ENCODE measurements at places on chromosomes 2 and 18.

DNA sequence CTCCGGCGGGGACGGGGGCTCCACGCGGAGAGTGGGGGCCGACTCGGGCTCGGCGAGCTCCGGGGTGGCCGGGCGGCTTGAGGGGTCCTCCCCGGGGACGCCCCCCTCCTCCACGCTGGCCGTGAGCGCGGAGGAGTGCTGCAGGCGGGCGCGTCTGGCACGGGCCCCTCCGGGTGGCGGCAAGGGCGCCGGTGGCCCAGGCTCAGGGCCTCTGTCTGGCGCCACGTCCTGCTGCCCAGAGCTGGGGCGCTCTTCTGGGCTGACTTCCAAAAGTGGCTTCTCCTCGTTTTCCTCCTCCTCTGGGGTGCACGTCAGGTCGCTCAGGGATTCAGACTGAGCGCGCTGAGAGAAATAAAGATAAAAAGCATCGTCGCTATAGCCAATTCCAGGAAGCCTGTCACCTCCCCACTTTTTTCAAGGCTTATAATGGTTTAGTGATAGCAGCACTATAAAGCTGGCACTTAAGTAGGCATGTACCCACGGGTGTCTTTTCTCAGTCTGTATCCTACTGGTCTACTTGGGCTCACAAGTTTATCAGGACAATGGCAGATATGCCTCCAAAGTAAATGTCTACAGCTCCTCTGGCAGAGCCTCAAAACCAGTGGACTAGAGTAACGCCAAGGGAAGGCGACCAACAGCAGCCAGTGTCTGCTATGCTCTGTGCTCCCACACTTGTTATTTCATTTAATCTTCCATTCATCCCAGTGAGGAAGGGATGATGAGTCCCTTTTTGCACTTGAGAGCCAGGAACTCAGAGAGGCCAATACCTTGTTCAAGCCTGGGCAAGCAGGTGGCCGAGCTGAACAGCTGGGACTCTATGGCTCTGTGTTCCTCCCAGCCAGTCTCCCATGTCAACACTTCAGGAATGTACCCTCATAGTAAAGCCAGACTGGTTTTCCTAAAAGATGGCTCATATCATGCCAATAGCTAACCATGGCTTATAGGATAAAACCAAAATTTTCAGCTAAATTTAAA, 92.6 kb upstream of the MGAT4A start:
- DNase-seq: no peak

DNA sequence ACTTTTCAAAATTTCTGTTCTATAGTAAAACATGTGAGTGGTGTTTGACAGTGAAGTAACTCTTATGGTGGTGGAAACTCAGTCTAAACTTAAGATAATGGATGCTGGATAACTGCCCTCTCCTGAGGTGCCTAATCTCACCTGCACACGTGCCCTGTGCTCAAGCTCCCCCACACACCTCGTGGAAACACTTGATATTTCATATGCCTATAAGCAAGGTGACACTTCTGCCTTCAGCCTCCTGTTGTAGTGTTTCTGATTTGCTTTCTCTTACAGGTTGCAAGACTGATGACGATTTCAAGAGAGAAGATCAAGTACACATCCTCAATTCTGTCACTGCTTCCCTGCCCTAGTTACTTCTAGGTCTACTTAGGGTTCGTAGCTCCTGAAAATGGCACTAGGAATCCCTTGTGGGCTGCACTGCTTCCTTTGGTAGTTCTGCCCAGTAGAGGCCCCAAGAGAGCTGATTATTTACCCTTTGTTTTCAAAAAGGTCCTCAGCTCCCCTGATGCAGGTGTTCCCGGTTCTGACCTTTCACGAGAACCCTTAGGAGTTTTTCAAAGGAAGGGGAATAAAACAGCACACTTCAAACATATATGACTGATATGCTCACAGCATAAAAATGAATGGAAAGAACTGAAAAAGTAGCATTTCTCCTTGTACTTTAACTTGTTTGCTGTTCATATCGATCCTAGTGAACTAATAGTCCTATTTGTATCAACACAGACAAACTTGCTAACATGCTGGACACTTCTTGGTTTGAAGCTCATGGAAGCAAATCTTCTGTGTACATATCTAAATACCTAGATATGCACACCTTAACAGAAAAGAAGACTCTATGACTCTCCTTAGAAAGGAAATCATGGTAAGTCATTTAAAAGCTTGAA, 6.7 kb downstream of the CAVIN2 start:
- DNase-seq: no peak

DNA sequence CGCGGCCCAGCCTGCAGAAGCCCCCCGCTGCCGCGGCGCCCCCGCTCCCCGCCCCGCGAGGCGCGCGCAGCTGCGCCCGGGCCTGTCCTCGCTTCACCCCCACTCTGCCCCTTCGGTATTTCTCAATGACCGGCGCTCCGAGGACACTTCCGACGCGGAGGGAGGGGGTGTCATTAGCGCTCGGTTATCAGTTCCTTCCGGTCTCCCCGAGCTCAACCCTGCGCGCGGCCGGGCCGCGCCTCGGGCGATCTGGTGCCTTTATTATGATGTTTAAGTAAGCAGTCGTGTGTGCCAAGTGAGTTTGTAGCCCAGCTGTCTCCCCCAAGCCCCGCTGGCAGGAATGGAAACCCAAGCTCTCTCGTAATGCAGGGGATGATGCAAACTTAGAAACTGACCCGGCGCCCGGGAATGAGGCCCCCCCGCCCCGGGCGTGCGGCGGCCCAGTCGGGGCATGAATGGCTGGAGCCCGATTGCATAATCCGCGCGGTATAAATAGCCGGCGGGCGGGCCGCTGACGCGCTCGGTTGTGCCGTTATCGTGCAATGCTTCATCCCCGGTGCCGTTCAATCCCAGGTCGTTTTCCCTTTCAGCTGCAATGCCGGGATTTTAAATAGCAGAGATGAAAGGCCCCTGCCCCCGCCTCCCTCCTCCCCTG, 3.9 kb upstream of the SPRED2 start:
- peak; percentile 67 for DNase-seq

DNA sequence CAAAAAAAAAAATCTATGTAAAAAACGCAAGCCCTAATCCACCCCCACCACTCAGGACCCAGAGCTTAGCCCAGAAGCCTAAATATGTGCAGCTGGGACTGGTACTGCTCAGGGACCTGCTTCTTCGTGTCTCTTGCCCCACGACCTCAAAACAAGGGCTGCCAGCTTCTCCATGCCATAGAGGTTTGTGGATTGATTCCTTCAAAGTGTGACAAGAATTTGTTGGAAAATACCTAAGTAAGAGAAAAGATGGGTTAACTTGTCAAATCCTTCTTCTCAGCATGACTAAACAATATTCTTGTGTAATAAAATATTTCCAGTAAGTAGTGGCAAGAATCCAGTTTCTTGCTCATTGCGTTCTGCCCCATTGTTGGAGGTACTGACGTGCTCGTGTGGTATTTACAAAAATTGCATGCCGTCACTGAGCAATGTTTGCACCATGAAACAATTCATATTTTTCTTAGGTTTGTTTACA, 825 bp upstream of the SCYGR1 start:
- DNase-seq: no peak

DNA sequence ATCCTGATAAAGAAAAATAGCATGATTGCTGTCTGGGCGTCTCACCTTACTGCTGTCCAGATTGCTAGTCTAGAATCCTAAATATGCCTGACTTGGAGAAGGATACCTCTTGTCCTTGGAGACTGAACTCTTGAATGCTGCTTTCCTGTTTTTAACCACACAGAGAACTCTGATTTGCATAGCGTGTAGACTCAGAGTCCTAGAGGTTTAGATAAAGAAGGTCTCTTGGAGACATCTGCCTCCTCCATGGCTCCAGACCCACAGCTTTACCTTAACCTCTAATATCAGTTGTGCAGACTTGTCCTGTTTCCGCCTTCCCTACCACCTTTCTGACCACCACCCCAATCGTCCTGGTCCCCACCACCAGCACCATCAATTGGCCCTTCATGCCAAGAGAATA, 292.6 kb upstream of the CYRIA start:
- DNase-seq: no peak

GRCh38 chr18:14936313-14936712, 188.3 kb downstream of the ANKRD30B start:
- no peak for DNase-seq

- DNase-seq: no peak
These were observed 46.4 kb upstream of the INHBB start for GRCh38 chr2:120299561-120299960.

DNA sequence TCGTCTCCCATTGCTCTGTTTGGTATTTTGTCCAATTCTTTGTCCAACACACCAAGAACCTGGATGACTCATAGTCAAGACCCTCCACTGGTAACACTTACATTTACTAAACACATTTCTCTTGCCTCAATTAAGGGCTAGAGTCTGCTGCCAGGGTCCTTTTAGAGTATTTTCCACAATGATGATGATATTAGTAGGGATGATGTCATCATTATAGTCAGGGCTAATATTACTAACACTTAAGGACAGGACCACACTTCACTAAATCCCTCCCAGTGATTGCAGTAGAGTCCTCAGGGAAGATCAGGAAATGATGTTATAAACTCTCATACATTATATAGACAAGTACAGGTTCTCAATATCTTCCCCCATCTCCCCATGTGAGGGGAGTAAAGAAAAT, 13.6 kb upstream of the SS18 start:
- DNase-seq: no peak

DNA sequence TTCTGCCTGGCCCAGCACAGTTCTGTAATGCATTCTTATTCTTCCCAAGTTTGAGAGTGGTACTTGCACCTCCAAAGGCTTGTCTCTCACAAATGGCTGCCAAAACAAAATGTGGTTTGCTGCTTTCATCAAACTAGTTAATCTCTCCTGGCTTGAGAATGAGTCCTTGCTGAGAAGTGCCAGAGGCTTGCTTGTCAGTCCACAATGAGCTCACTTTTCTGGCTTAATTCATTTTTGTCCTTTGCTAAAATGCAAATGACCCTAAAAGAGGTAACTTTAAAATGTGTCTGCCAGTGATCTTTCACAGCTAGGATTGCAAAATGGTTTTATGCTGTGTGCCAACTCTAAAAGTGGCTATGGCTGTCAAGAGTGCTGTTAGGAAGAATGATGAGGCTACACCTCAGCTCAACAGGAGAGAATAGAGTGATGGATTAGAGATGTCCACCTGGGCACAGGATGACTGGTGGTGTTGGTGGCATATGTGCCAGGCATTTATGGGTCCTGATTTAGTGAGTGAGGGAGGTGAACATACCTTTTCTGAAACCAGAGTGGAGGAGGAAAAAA, 291.2 kb upstream of the HNMT start:
- DNase-seq: no peak

GRCh38 chr2:237254911-237255578, 158.9 kb downstream of the COL6A3 start:
- DNase-seq: peak; percentile 55

- DNase-seq: no peak
These were observed 3.6 kb upstream of the SMARCAL1 start for GRCh38 chr2:216408426-216409290.

DNA sequence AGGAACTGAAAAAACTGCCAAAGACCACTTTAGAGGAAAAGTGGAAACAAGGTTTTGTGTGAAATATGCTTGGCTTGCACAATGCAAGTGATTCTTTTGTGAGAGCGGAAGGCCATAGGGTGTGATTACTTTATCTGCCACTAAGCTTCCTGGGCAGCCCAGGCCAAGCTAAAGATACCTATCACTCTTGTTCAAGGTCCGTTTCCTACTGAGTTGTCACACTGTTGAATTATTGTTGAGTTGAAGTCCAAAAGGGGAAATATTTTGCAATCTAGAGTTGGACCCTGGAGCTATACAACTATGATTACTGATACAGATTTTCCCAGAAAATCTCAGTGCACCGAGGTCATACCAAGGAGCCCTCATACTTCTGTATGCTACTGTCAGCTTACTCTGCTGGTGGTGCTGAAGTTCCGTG, 72.7 kb upstream of the CTAGE1 start:
- no peak for DNase-seq

DNA sequence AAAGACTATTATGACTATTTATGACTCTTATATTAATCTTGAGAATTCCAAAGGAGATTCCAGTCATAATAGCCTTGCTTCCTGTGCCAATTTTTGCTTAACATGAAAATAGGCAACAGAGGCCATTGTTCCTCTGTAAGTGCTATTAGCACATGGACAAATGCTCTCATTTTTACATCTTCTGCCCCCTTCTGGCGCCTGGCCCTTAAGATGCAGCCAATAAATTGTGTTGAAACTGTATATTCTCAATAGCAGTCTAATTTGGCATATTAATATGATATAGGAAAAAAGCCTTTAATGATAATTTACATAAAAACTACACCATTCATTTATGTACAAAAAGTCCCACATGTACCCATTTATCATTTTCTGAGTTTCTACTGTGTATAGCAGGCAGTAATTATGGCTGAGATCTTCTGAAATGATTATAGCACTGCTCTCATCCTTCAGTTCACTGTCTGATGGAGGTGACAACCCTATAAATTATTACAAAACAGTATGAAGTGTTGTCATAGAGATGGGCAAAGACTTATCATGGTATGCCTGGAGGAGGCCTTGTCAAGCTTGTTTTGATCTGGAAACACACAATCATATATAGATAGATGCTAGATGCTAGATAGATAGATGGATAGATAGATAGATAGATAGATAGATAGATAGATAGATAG, 613.3 kb downstream of the TSN start:
- DNase-seq: no peak

GRCh38 chr2:34349527-34349926, 750.4 kb upstream of the FAM98A start:
- DNase-seq: no peak

- DNase-seq: no peak
These were observed 192.1 kb downstream of the SEPTIN10 start for GRCh38 chr2:109421642-109422041.

DNA sequence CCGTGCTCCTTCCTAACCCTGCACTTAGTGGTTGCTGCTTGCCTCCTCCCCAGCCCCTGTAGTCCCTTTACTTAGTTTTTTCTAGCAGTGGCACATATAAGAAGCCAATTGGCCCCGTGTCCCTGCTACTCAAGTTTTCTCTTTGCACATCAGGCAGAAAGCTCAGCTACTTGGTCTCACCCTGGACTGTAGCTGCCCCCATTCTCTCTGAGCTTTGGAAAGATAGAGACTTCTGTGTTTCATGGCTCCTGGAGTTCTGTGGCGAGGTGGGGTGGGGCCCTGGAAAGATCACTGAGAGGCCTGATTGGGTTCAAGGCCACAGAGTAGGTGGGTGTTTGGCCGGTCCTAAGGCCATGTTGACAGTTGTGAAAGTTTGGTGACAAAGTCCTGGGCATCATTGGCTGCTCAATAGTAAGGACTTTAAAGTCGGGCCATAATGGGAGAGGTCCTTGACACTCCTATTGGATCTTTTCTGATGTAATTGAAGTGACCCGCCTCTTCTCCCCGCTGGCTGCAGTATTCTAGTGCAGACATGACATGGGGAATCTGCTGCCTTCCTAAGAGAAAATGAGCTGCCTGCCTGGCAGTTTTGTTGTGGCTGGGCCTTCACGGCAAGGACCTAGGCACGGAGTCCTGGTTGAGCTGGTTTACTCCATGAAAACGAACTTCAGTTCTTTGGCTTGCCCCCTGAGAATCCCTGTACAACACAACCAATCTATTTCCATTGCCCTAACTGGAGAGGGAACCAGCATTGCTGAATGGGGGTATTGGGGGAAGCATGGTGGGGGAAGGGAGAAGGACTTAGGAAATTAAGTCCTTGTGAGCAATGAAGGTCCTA, 26.2 kb upstream of the CYP27A1 start:
- DNase-seq: no peak

Data from DMS79 treated with DMSO at 0.1 percent for 48 hours (cell line).